CD14-positive monocyte (primary cell): ENCODE measurements at places on chromosomes 7 and 10.

- DNase-seq: no peak
These were observed 21.3 kb upstream of the AGR2 start for GRCh38 chr7:16826060-16826459.

DNA sequence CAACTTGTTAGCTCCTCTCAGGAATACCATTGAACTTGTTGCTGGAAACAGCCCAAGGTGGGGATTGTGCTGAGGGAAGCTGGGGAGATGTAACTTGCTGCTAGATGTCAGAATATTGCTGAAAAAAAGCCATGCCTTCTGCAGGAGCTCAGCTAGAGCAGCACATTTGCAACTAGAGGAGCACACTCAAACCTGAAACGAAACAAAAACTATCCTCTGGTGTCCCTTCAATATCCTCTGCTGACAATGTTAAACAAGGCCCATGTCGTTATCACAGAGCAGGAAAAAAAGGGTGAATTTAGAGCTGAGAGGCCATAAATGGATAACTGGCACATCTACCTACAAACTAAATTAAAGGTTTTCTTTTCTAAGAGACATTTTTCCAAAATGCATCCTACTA, 53.7 kb upstream of the MACC1 start:
- DNase-seq: no peak

DNA sequence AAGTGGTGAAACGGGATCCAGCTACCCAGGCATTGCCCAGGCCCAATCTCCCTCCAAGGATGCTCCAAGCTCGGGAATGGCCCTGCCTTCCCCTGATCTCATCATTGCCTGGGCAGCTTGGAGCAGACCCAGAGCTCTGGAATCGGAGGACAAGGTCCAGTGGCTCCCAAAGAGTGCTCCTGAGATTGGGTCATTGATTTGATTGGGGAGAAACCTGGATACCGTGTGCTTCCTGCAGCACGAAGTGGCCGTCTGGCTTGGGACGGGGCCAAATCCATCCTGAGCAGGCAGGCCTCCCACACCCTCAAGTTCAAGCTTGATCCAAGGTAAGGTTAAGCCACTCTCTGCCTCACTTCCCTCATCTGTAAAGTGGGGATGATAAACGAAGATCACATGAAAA, 69.9 kb downstream of the OAT start:
- no peak for DNase-seq

- DNase-seq: peak; percentile 52
These were observed 106.7 kb downstream of the SNX10 start for GRCh38 chr7:26398427-26398755.

GRCh38 chr7:157495594-157495993, 158.8 kb downstream of the DNAJB6 start:
- no peak for DNase-seq

DNA sequence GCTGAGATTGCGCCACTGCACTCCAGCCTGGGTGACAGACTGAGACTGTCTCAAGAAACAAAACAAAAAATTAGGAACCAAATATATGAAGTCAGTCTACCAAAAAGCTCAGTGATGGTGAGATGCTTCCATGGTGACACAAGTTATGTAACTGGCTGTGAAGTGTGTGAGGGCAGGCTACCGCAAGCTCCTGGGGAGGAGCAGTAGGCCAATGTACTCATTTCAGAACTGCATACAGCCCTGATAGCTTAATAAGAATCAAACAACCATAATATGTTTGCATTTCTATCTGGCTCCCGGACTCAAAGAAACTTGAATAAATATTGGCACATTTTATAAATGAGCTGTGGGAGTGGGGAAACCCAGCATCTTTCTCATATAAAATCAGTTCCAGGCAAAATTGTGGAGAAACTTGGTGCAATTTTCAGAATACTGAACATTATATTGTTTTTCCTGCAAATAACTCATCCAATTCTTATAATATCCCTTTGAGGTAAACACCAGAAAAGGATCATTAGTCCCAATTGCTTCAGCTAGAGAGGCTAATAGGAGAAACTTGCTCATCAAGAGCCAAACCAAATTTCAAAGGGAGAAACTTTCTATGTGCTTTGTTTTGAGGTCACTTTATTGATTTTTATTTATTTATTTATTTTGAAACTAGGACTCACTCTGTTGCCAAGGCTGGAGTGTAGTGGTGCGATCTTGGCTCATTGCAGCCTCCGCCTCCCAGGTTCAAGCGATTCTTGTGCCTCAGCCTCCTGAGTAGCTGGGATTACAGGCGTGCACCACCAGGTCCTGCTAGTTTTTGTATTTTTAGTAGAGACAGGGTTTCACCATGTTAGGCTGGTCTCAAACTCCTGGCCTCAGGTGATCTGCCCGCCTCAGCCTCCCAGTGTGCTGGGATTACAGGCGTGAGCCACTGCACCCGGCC, 127.0 kb downstream of the SORCS1 start:
- DNase-seq: no peak

DNA sequence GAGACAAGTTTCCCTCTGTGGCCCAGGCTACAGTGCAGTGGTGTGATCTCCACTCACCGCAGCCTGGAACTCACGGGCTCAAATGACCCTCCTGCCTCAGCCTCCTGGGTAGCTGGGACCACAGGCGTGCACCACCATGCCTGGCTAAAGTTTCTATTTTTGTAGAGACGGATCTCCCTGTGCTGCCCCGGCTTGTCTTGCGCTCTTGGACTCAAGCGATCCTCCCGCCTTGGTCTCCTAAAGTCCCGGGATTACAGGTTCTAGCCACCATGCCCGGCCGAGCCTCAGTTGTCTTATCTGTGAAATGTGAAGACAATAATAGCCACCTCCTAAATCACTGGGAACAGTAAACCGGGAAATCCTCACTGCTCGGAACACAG, 88.1 kb downstream of the FOXL3 start:
- no peak for DNase-seq

- no peak for DNase-seq
These were observed 495.6 kb downstream of the DNAJB6 start for GRCh38 chr7:157832421-157832820.

DNA sequence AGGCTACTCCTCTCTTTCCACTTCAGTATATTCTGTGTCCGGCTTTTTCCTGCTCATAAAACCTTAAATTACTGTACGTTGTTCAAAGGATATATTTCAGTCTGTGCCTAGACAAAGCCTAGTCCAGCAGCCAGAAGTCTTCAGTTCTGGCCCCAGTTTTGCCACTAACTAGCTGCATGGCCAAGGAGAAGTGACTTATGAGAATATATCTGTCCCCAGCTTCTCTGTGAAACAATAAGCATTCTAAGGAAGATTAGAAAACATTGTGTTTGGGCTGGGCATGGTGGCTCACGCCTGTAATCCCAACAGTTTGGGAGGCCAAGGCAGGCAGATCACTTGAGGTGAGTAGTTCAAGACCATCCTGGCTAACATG, 105.0 kb upstream of the HDAC9 start:
- no peak for DNase-seq

- no peak for DNase-seq
These were observed 45.8 kb downstream of the EEPD1 start for GRCh38 chr7:36198854-36199266.

DNA sequence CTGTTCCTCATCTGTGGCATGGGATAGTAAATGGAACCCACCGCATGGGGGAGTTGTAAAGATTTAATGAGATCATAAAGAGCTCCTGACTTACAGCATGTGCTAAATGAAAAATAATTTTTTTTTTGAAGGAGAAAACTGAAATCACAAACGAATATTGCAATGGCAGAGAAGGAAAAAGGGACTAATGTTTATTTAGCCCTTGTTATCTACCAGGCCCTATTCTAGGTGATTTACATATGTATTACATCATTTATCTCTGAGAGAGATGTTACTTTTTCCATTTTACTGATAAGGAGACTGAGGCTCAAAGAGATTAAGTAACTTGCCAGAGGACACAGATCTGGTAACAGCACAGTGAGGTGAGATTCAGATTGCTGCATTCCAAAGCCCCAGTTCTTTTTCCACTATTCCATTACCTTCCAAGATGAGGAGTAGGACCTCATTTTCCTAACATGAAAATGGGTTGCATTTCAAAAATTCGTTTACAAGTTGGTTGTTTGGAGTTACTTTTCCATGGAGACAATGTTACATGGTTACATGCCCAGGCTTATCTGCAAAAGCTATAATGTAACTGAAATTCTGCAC, 28.6 kb downstream of the VCL start:
- no peak for DNase-seq

DNA sequence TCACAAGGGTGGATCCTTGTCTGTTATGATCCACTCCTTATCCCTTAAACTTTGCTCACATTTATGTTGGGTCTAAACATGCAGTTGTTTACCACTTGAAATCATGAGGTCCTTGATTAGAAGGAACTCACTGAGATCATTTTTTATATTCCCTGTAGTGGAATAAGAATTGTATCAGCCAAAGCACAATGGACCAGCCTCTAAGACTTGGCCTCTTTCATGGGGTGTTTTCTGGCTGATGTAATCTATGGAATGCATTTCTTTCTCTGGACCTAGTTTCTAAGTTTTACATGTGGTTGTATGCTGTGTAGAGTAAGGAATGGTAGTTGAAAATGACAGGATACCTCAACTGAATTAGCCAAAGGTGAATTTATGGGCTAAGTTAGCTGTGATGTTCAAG, 376.6 kb downstream of the SORCS3 start:
- DNase-seq: no peak

GRCh38 chr7:66697449-66698438, 42.8 kb upstream of the RABGEF1 start:
- DNase-seq: no peak

DNA sequence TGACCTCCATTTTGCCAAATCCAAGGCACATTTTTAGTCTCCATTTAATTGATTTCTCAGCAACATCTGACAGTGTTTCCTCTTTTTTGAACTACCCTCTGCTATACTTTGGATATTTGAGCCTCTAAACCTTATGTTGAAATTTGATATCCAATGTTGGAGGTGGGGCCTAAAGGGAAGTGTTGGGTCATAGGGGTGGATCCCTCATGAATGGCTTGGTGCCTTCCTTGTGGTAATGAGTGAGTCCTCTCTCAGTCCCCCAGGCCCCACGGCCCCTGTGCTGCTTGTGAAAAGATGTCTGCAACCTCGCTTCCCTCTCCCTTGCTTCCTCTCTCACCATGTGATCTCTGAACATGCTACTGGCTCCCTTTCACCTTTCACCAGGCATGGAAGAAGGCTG, 96.8 kb upstream of the DGKB start:
- no peak for DNase-seq

DNA sequence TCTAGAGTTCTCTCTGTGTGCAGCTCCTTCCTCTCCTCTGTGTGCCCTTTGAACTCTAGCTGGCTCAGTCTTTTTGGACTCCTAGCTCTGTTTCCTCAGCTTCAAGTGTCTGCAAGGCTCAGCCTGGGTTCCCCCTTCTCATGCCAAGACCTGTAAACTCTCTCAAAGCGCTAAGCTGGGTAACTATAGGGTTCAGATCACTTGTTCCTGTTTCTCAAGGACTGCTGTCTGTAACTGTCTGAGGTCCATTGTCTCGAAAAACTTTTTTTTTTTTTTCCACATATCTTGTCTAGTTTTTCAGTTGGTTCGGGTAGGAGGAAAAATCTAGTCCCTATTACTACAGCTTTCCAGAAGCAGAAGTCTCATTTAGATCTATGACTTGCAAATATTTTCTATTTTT, 46.6 kb upstream of the PPP1R17 start:
- peak; percentile 49 for DNase-seq

DNA sequence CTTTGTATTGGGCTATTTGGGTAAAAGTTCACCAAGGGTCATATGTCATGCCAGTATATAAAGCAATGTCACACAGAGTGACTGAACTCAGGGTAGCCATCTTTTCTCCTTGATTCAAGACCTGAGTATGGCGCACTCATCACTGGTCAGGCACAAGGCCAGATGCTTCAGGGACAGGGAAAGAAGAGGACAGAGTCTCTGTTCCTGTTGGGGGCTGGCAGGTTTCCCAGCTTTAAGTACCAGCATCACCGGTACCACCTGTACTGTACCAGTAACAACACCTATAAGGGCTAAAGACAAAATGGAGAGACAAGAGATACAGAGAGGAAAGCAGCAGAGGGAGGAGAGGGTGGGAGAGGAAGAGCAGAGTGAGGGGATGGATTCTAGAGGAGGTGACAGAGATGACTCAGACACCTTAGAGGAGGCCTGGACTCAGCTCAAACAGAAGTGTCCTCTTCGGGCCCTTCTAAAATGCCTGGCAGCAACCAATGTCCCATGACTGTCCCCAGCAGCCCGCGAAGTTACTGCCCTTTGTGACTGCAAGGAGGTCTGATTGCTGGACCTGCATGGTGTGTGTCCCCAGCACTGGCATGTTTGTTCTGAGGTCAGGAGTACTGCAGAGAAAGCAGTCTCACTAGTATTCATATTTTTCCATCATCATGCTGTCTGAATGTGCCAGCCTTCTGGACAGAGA, 191.3 kb downstream of the MYOF start:
- DNase-seq: no peak

- peak; percentile 33 for DNase-seq
These were observed 55.6 kb upstream of the BET1 start for GRCh38 chr7:94059746-94060145.

- no peak for DNase-seq
These were observed 4.5 kb upstream of the DGKI start for GRCh38 chr7:137850972-137851945.

GRCh38 chr10:75746356-75746755, 314.9 kb downstream of the LRMDA start:
- no peak for DNase-seq

DNA sequence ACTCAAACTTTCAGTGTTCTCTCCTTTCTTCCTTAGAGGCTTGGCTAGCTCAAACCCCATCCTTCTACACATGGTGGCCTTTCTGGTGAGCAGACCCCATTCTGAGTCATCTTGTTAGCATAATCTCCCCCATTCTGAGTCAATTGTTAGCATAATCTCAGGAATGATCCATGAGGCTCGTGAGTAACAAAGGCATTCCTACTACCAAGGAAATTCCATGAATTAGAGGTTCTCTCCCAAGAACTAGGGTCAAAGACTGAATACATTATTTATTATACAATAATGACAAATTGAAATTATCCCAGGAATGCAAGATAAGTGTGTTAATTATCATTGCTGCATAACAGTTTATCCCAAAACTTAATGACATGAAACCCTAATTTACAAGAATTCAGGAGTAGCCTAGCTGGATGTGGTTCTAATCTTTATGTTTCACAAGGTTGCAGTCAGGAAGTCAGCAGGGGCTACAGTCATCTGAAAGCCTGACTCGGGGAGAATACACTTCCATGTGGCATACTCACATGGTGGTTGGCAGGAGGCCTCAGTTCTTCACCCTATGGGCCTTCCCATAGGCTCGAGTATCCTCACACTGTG, 100.2 kb downstream of the MMRN2 start:
- no peak for DNase-seq
